ENCODE measurements at places on chromosomes 4 and X. TPM values are rescaled to one million over a fixed set of nuclear protein-coding genes. Genes with fewer than 3 reads are reported as not detected.

GYPA gene
- total RNA-seq, result not detected

TNMD gene
- total RNA-seq, result not detected

ERAS gene
- total RNA-seq, result not detected

SPANXA1 gene
- not detected for total RNA-seq

EDA gene
- 0.76 TPM for total RNA-seq

RAB39B gene
- 0.85 TPM for total RNA-seq

Data from A549 treated with DMSO at 1 μM for 4 hours (cell line).